ENCODE measurements at places on chromosomes 3 and 15.

GRCh38 chr3:27900316-27900715 lies 178.2 kb upstream of the EOMES start:
- DNase-seq: no peak

DNA sequence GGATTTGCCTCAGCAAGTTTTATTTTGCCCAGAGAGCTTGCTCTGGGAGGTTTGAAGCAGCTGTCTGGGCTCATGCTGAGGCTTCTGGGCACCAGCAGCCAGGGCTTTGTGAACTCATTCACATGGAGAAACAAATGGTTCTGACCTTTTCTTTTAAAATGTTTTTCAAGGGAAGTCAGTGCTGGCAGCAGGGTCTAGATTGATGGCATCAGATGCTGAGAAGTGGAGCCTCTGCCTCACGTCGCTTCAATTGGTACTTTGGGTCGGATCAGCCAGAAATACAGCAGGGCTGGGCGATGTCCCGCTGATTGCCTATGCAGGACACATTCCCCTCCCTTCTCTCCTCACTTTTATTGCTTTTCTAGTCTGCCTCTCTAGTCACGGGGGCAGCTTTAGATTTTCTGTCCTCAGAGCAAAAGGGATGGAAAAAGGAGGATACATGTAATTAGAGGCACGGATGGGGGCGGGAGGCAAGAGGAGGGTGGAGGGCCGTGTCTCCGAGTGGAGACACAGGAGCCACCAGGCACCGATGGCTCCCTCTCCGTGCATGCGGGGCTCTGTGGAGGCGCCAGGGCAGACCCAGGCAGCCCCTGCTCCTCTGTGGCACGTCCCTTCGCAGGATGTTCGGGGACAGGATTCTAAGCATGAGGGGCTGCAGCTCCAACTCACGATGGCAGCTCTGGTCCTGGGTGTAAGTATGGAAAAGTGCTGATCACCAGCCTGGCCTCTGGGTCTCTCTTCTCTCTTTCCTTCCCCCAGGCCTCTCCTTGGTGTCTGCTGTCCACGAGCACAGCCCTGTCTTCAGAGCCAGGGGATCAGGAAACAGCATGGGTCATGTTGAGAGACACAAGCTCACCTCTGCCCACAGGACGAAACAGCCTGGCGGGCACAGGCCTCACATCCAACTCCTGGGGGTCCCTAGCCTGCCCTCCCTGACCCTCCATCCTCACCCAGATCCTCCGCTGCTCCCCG lies 116.1 kb downstream of the FAM43A start:
- DNase-seq: no peak

DNA sequence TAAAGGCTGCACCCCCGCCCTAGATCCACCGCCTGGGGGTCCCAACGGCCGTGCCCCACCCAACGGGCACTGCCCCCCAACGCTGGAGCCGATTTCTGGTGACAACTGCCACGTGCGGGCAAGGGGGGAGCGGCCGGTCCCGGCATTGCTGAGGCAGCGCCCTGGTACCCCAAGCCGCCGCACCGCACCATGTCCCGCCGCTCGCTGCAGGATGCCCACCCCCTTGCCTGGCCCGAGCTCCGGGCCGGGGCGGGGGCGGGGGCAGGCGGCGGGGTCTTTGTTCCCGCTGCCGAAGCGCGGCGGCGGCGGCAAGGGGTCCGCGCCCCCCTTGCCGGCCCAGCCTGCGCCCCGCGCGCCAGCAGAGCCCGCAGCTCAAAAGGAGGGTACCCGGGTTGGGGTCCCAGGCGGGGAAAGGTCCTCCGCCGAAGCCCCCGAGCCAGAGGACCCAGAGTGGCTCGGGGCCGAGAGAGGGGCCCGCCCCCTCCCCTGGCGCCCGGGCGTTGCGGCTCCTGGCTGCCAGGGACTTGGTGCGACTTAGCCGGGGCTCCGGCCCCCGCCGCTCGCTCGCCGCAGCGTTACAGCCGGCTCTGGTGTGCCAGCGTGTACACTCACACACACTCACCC lies 678 bp downstream of the SEMA7A start:
- no peak for DNase-seq

DNA sequence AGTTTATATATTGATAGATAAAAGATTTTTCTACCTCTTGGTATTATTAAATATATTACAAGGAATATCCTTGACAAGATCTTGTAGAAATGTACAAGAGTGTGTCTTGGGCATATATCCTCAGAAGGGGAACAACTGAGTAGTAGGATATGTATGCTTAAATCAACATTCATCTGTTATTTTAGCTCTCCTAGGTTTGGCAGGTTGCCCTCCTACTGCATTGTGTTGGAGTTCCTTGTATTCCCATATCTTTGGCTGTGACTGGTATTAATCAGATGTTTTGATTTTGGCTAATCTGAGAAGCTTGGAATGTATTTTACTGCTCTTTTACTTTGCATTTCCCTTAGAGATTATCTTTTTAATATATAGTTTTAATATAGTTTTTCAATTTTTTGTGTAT lies 4.6 kb downstream of the MYRIP start:
- DNase-seq: no peak
